Right hindlimb (tissue), 1 donor: ENCODE measurements at places on chromosomes 2 and 18.

DNA sequence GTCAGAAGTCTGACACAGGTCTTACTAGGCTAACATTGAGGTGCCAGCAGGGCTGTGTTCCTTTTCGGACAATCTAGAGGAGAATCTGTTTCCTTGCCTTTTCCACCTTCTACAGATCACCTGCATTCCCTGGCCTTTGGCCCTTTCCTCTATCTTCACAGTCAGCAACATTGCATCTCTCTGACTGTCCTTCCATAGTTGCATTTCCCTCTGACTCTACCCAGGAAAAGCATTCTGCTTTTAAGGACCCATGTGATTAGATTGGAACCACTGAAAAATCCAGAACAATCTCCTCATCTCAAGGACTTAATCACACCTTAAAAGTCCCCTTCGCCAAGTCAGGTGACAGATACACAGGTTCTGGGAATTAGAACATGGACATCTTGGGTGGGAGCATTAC is 181.5 kb downstream of the SLC8A1 start:
- no peak for DNase-seq

DNA sequence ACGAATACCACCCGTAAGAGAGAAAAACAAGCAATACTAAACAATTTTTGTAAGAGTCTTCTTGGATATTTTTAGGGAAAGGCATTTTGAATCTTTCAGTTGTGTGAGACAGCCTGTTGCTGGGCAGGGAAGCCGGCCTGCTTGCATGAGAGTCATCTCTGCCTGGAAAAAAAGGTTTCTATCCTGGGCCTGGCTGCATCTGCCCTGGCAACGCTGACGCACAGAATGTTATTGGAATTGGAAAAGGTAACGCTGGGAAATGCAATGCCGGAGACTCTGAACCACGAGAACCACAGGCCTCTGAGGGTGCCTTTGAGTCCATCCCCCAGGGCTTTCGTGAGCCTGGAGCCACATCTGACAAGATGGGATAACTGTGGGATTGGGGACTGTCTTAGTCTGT is 17.9 kb upstream of the NPAS2 start:
- peak; percentile 82 for DNase-seq

DNA sequence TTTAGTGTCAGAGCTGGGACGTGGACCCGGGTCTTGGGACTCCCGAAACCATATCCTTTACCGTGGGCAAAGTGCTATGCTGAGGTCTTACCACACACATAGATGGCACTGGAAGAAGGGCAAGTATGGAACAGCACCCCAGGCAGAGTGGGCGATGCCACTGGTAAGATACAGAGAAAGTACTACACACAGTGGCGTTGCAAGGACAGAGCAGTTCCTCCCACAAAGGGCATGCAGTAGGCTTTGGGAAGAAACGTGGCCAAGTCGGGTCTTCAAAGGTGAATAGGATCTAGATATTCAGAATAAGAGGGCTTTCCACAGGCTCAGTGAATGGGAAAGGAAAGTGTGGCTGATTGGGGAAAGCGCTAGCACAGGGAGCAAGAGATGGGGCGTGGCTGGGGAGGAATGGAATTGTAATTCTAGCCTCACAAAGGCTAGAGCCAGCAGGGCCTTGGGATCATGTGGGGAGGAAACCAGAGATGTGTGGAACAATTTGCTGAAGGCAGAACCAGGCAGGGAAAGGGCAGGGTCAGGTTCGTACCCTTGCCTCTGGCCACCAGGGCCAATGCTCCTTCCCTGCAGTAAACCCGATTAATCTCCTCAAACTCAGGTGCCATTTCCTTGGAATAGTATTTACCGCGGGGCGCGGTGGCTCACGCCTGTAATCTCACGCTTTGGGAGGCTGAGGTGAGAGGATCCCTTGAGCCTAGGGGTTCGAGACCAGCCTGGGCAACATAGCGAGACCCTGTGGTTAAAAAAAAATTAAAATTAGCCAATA is 36.0 kb downstream of the PCBP1 start:
- peak; percentile 90 for DNase-seq

GRCh38 chr2:207782238-207783030 is 12.7 kb upstream of the FZD5 start:
- no peak for DNase-seq

DNA sequence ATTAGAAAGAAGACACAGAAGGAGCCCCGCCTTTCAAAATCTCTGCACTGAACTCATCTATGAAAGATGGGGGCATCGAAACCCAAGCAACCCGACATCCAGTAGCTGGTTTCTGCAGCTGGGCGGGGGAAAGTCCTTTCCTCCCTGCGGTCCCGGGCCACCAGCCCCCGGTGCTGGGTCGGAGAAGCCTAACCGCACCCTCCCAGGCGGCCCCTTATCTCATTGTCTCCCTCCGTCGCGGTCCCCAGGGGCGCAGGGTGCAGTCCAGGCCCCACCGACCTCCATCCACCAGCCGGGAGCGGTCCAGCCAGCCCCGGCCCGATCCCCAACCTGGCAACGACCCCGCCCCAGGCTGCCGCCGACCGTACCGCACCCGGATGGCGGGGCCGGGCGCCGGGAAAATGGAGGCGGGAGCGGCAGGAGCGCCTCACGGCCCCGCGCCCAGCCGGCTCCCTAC is 452 bp downstream of the RAPH1 start:
- no peak for DNase-seq

GRCh38 chr18:37392648-37393047 is 172.9 kb downstream of the CELF4 start:
- DNase-seq: no peak

DNA sequence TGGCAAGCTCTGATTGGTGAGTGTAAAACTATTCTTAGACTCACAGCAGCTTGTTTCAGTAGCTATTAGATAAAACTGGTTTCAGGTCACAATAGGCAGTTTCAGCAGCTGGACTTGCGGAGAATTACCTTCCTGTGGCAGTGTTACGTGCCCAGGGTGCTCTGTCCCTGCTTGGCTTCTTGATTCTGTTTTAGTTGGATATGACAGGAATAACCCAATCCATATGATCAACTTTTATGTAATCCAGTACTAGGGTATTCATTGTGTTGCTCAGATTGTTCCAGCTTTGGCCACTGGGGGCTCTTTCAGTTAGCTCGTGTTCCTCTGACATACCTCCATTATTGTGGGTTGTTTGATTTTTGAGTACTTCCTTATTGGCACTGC is 43.1 kb downstream of the INPP4A start:
- no peak for DNase-seq

GRCh38 chr2:233404222-233404621 is 49.9 kb downstream of the DGKD start:
- no peak for DNase-seq

- no peak for DNase-seq
These were observed 148.6 kb downstream of the KLHL14 start for GRCh38 chr18:32624182-32624723.

DNA sequence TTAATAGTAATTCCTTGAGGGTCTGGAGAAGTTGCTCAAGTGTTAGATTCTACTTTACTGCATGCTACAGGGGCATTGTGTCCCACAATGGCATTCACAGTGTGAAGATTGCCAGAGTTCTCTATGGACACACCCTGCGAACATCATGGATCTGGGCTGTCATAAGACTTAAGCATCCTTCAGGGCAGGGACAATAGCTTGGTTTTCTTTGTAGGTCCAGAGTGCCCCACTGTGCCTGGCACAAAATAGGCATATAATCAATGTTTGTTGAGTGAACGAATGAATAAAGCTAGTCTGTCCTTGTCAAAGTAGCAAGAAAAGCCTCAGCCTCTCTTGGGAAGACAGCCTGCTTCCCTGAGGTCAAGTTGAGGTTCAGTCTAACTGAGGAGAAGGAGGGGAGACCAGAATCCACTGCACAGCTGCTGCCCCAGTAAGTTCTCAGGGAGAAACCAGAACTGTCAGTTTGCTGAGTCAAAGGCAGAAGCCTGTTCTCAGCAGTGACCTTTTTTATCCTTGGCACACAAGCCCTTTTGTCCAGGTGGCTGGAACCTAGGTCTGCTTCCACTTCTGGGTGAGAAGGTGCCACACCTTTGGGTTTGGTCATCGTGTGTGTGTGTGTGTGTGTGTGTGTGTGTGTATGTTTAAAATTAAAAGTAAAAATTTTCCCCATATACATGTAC is 15.0 kb downstream of the INPP4A start:
- no peak for DNase-seq

GRCh38 chr2:201999279-201999678 is 34.4 kb upstream of the FZD7 start:
- peak; percentile 63 for DNase-seq

GRCh38 chr2:54597153-54597848 is 126.2 kb upstream of the EML6 start:
- DNase-seq: peak; percentile 55

GRCh38 chr2:136325844-136326331 is 207.9 kb upstream of the CXCR4 start:
- no peak for DNase-seq

GRCh38 chr2:224687156-224687555 is 29.0 kb downstream of the CCDC195 start:
- DNase-seq: no peak

DNA sequence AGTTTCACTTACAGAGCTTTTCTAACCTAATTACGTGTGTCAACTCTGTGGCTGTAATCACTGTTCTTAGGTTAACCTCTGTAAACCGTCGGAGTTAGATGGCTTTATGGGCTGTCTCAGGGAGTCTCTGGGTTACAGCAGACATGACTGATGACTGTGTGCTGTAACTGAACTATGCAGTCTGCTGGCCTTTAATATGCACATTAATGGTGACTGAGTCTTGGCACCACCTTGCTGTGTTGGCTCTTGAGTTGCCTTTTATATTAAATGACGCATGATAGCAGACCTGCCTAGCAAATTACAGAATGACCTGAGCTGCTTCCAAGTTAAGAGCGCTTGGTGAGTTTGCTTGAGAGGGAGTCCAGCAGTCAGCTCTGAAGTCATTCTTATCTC is 90.1 kb downstream of the ACKR3 start:
- peak; percentile 78 for DNase-seq

DNA sequence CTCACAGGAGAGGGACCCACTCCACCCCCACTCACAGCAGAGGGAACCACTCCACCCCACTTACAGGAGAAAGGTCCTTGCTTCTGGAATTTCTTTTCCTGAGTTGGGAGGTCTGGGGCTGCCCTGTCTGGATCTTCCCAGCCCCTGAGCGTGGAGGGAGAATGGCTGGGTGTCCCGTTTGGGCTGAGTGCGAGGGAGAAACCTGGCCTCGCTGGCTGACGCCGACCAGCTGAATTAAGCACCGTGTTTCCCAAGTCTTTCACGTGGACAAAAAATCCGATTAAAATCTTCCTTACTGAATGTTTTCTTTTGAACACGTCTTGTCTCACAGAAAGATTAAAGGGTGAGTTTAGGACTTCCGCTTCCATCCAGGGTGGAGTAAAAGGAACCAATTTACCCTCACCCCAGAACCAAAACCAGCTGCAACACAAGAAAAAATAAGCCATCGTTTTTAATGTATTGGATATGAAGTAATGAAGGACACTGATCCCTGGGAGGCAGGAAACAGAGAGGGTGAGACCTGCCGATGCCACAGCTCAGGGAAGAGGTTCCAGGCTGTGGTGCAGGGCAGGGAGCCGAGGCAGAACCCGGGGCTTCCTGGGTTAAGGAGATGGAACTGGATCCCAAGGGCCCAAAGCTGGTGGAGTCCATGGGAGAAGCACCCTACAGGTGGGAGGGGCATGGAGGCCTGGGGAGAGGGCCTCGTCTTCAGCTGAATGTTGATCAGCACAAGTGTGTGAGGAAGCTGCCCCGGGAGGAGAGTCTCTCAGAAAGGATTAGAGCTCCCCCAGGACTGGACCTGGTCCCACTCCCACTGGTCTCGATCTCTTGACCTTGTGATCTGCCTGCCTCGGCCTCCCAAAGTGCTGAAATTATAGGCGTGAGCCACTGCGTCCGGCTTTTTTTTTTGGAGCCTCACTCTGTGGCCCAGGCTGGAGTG is 60.3 kb downstream of the RTP5 start:
- no peak for DNase-seq

DNA sequence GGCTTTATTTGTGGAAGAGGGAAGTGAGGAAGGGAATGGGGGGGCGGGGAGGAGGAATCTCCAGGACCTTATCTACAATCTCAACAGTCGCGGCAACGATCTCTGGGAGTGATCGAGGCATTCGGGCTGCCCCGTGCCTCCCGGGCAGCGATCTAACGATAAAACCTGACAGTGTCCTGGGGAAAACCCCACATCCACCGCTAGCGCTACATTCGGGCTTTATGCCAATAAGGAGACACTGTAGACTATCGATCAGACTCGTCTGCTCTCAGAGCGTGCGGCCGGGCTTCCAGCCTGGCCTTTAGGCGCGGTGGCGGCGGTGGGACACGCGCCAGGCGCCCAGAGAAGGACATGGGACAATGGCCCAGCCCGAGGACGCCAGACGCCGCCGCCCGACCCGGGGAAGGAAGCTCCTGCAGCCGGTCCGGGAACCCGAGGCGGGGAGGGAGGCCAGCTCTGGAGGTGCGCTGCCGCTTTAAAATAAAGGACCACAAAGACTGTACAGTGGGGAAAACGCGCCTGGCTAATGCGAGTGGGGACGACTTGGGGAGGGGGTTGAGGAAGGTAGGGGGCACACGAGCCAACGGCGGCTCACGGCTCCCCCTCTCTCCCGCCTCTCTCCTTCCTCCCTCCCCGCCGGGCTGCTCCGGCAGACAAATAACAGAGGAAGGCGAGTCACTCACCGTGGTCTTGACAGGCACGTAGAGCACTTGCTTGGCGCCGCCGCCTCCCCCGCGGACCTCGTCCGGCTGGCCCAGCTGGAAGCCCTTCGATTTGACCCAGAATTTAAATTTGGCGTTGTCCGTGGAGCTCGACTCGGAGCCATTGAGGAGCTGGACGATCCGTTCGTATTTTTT is 2.2 kb downstream of the NOL4 start:
- DNase-seq: peak; percentile 37

DNA sequence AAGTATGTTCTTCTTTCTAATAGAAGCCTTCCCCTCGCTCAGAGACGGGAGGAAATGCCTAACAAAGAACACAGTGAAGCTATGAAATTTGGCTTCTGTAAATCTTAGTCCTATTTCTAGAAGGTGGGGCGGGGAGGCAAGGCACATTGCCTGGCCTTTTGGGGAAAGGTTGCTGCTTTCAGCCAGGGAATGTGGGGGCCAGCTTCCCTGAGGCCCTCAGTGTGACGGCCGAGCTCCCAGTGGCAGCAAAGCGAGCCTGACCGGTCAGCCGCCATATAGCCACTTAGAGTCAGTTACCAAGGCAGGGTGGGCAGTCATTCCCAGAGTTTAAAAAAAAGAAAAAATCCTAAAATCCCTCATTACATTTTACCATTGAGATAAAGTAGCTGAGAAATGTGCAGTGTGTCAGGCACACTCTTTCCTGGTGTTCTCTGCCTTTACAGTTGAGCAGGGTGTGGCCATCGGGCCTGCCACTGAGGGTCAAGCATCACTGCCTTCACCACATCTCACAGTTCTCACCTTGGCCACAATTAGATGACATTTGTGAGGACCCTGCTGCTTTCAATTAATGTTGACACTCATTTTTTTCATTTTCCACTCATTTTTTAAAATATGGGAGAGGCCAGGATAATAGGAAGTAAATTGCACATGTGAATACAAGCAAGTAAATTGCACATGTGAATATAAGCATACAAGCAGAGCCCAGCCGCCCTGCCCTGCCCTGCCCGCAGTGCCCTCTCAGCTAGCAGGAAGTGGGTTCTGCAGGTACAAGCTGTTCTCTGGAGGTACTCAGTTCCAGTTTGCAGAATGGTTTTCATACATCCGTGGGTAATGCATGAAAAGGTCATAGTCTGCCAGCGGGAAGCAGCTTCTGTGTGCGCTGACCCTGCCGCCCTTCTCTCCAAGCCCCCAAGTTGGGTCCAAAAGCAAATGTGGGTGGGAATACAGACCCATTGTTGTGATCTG is 76.9 kb downstream of the WDSUB1 start:
- DNase-seq: no peak
